ENCODE measurements at places on chromosomes 6 and 20.

GRCh38 chr20:51482836-51483473 lies 59.6 kb downstream of the NFATC2 start:
- no peak for DNase-seq

- DNase-seq = peak; percentile 74
Measured at GRCh38 chr20:17059465-17059864, 167.4 kb upstream of the PCSK2 start.

DNA sequence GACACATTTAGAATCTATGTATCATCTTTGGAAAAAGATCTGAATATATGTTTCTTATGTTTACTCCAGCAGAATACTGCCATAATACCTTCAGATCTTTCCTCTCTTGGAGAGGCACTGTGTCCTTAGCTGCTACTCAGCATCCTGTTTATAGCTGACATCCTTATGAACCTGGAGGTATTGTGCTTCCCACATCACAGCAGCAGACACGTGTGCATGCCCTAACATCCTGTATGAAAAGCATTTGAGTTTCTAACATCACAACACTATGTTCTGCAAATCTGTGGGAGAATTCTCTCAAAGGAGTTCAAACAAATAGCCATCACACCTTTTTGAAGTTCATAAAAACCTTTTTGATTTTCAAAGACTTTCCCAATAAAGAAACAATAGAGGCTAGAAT lies 216.0 kb downstream of the GJA1 start:
- DNase-seq = no peak

DNA sequence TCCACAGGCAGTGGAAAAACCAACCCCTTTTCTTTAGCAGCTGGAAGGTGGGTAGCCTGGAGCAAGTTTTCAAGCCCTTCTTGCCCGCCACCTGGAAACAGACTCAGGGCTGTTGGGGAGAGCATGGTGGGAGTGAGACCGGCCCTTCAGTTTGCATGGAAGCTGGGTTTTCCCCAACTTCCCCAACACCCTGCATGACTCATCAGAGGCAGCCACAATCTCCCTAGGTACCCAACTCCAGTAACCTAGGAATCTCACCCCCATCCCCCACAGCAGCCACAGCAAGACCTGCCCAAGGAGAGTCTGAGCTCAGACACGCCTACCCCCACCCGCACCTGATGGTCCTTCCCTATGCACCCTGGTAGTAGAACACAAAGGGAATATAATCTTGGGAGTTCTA lies 86.3 kb upstream of the IRAK1BP1 start:
- no peak for DNase-seq

DNA sequence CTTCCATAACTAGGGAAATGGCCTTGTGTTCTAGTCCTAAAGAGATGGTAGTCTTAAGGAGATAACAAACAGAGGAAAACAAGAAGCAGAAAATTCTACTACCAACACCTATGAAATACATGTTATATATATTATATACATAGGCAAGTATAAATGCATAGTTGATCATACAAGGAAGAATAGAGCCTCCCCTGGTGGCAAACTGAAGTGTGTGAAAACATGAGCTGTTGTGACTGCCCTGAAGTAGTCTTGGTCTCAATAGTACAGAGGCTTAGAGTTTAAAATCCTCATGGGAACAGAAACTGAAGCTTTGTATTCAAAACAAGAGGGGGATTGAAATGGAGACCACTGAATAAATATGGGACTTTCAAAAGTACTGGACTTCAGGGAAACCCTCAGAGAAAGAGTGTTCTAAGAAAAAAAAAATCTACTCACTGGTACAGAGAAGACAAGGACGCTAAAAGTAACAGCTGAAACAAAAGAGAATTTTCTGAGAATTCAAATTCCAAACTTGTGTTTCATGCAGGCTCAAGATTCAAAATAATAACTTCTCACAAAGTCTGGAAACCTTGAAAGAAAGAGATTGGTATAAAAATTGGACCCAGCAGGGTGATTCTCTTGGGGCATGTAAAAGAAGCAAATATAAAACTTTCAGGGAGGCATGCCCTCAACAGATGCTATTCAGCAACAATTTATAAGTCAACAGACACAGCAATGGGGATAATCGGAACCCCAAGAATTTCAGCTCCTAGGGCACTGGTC lies 59.7 kb upstream of the SAMD3 start:
- peak; percentile 63 for DNase-seq

GRCh38 chr6:38482466-38482865 lies 157.3 kb downstream of the BTBD9 start:
- DNase-seq = no peak

GRCh38 chr20:38342216-38342615 lies 4.1 kb upstream of the LBP start:
- DNase-seq = no peak

DNA sequence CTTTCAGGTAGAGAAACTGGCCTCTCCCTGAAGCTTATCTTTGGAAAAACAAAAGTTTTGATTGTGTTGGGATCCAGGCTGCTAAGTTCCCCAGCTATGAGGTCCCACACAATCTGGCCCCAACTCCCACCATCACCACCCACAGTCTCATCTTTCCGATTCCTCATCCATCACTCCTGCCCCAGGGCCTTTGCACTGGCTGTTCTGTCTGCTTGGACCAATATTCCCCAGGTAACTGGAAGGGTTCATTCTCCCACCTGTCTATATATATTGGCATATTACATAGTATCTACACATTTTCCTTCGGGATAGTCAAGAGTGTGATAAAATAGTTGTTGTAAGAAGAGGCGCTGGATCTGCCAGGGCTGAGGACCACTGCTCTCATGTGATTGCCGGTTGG lies 52.0 kb downstream of the CPNE5 start:
- DNase-seq = no peak

DNA sequence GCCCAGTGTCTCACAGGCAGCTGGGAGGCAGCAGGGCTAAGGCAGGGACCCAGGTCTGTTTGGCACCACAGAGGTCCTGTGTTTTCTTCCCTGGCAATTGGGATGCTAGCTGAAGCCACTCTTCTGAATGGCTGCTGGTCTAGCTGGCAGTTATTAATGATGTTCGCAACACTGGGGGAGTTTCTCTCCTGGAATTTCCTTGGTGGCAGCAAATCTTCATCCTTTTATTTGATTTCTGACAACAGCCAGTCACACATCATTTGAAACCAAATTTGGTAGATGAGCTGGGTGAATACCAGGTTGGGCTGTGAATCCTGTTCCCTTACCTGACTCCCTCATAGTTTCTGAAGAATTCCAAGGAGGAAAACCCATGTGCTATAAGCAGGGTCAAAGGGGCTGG lies 40.8 kb upstream of the SLC4A11 start:
- DNase-seq = no peak

- peak; percentile 82 for DNase-seq
Measured at GRCh38 chr20:2652724-2653555, 508 bp downstream of the NOP56 start.

- DNase-seq = no peak
Measured at GRCh38 chr20:57435498-57436222, 44.5 kb downstream of the RBM38 start.

DNA sequence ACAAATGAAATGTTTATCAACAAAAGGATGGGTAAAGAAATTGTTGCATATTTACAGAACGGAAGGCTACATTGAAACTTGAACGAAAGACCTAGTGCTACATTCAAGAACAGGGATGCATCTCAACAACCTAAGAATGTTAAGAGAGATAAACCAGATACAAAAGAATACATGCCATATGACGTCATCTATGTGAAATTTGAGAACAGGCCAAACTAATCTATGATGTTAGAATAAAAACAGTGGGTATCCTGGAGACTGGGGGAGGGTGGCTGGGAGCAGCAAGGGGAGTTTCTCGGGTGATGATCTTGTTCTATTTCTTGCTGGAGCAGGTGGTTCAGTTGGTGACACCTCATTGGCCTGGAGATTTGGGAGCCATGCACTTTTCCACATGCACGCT lies 81.5 kb downstream of the SULF2 start:
- DNase-seq = no peak

DNA sequence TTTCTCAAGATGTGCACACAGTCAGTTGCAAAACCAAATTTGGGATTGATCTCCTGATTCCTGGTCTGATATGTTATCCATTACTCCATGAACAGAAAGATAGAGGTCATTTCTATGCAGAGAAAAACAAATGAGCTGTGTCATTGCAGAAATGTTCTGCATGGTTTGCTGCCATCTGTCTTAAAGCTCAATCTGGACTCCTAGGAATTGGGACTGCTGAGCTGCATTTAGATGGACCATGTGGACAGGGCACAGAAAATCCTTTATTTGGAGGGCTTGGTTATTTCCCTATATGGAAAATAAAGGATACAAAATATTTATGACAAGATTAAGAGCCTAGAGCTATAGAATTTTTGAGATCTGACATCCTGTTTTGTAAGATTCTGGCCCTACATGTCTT lies 91.3 kb downstream of the ADGRB3 start:
- DNase-seq = no peak

- DNase-seq = no peak
Measured at GRCh38 chr6:170150590-170150945, 140.3 kb downstream of the DLL1 start.

DNA sequence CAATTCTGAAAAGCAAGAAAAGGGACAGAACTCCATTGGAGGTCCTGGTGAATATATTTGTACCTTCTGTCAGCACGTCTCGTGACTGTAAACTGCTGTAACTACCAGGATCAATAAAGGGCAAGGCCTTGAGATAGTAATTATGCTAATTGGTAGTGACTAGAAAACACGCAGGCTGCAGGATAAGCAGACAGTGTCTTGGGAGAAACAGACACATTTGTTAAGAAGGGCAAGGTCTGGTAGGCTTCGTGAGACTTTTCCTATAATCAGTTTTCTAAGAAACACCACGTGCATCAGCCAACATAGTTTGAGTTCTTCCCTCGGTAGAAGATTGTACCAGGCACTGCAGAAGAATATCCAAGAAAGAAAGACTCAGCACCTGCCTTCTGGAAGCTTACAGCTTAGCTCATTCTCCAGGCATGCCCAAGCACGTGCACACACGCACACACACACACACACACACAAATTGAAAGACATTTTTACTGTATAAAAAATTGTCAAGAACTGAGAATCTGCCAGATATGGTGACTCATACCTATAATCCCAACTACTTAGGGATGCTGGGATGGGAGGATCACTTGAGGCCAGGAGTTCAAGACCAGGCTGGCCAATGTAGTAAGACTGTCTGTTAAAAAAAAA lies 167.0 kb upstream of the SASH1 start:
- no peak for DNase-seq

DNA sequence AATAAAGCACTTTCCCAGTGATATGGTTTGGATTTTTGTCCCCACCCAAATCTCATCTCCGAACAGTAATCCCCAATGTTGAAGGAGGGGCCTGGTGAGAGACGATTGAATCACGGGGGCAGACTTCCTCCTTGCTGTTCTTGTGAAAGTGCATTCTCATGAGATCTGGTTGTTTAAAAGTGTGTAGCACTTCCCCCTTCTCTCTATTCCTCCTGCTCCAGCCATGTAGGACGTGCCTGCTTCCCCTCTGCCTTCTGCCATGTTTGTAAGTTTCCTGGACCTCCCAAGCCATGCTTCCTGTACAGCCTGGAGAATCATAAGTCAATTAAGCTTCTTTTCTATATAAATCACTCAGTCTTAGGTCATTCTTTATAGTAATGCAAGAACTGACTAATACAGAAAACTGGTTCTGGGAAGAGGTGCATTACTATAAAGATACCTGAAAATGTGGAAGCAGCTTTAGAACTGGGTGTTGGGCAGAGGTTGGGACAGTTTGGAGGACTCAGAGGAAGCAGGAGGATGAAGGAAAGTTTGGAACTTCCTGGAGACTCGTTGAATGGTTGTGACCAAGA lies 7.4 kb downstream of the EPM2A start:
- peak; percentile 36 for DNase-seq

DNA sequence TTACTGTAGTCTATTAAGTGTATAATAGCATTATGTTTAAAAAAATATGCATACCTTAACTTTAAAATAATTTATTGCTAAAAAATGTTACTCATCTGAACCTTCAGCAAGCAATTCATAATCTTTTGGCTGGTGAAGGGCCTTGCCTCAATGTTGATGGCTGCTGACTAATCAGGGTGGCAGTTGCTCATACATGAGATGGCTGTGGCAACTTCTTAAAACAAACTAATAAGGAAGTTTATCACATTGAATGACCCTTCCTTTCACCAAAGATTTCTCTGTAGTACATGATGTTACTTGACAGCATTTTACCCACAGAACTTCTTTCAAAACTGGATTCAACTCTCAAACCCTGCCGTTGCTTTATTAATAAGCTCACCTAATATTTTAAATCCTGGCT lies 84.0 kb downstream of the TASP1 start:
- DNase-seq = no peak

DNA sequence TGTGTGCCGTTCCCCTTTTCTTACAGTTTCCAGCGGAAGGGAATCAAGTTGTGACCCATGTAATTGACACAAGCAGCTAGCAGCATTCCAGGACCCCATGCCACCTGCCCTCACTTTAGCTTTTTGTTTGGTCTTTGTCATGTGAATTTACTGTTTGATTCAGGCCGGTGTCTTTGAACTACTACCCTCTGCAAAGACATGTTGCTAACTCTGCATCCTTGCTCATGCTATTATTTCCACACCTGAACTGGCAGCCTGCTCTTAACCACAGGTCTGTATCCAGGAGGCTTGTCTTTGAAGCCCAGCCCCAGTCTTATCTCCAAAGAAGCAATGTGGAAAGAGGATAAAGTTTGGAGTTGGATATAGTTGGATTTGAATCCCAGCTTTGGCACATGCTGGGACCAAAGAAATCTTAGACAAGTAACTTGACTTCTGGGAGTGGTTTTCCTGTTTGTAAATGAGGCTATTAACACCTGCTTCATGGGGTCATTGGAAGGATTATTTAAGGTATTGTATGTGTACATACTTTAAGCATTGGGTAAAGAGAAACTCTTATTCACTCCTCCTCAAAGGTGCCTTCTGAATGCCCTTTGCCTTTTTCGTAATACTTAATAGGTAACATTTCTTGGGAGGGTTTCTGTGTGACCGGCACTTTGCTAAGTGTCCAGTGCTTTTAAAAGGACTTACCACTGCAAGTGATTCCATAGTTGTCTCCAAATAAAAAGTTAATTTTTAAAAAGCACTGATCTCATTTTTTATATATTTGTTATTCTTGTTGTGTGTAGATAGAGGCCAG lies 52.4 kb downstream of the RALY start:
- no peak for DNase-seq

DNA sequence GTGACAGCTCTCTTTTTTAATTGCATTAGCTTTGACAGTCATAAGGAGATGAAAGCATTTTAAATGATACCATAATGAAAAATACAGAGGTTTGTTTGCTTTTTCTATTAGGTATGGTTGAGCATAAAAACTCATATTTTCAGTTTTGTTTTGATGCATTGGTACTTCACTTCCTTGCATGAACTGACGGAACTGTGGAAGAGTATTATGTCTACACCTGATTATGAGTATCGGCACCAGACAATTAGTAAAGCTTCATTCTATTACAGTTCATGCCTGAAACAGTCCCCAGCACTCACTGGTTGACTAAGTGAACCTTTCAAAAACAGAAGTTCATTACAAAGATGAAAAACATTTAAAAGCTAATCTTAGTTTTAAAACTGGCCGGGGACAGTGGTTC lies 593.0 kb downstream of the GRIK2 start:
- no peak for DNase-seq

GRCh38 chr6:111536910-111537527 lies 54.0 kb upstream of the REV3L start:
- DNase-seq = peak; percentile 84

GRCh38 chr20:36082315-36082915 lies 72.1 kb upstream of the EPB41L1 start:
- DNase-seq = no peak

GRCh38 chr20:41242807-41243206 lies 74.7 kb downstream of the ZHX3 start:
- DNase-seq = no peak

Data from OCI-M1 (cell line).